ENCODE measurements at places on chromosomes 6 and 20. TPM values are rescaled to one million over a fixed set of nuclear protein-coding genes. Genes with fewer than 3 reads are reported as not detected.

GRCh38 chr6:11773013-11773412 is 5.6 kb downstream of the ADTRP start:
- no peak for DNase-seq

IL17A gene
- polyA plus RNA-seq, result not detected

GRCh38 chr6:125749173-125749864 is at the start of gene HEY2:
Gene HEY2, plus strand, starts transcription at chr6:125749632. Its CDS starts 145 bp downstream, at chr6:125749777.
- peak; percentile 98 for DNase-seq

DNA sequence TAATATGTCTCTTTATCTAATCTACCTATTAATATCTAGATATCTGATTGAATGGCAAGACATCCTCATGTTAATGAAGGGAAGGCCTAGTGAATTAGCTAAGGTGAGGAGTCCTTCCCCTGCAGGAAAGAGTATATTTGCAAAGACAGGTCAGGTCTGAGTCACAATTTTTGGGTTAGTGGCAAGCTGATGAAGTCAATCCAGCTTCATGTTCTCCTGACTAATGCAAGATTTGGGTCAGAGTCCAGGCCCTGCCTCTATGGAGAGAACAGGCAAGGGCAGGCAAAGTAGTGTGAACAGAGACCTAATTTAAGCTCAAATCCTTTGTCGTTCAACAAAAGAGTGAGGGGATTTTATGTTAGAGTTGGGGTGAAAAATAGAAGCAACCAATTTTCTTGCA is 496.7 kb downstream of the BMP2 start:
- DNase-seq, result no peak

EPHA7 gene
- polyA plus RNA-seq, result 6.6 TPM

Measured in right cardiac atrium (tissue), 5 donors.